ENCODE measurements at places on chromosomes 12 and 14.

GRCh38 chr14:103385929-103386712, 906 bp downstream of the MARK3 start:
- DNase-seq = no peak

DNA sequence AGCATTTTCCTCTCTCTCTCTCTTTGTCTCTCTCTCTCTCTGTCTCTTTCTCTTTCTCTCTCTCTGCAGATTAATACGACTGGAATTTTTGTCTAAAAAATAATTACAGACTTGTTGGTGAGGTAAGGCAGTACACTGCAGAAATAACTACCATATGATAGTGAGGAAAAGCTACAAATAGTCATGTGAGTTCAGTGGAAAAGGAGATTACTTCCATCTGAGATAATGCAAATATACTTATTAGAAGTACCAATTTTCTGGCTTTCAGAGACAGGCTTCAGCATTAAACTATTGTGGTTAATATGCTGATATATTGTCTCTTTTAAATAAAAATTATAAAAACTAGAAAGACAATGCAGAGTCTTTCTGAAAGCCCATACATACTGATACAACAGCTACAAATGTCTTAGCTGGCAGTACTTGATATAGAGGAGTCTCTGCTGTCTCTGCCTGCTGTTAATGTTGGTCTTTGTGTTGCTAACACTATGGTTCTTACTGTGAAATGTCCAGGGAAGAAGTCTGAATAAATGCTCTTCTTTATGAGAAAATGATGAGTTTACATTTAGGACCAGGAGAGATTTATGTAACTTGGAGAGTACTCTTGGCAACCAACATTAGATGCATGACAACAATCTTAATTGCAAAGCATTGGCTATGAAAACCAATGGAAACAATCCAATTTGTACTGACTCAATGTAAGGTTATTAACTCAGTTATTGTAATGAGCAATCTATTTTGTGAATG, 167.0 kb downstream of the LRFN5 start:
- no peak for DNase-seq

- DNase-seq = no peak
These were observed 96.8 kb upstream of the NTF3 start for GRCh38 chr12:5335069-5335468.

GRCh38 chr12:52612431-52613383, 5.7 kb downstream of the KRT73 start:
- no peak for DNase-seq

GRCh38 chr12:78323226-78323625, 492.5 kb downstream of the NAV3 start:
- DNase-seq = no peak

All from stimulated activated CD4-positive, alpha-beta T cell treated with anti-CD3 and anti-CD28 coated beads, Interleukin-1b, Interleukin-23, amount 100 ng/mL, for 1 hour (primary cell).